CD4-positive, alpha-beta T cell treated with Interleukin-1 beta for 1 hour (primary cell): ENCODE measurements at places on chromosomes 5 and 9.
A peak's percentile ranks its signal among the peaks of the same experiment; 100 is the strongest.

DNA sequence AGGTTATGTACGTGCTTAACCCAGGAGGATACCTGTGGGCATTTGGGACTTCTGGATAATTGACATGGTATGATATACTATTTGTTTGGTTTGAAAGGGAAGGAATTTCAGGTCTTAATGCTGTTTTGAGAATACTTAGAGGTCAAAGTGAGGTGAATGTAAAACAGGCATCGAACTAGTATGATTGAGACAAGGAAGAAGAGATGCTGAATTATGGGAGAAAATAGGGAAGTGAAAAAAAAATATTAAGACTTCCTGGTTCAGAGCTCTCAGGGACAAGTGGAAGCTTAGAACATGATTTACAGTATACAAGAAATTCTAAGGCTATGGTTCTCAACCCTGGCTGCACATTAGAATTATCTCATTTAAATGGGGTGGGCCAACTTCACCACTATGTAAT lies 115.3 kb downstream of the CD180 start:
- no peak for DNase-seq

- no peak for DNase-seq
Observed at GRCh38 chr5:101663543-101663942, 632.5 kb downstream of the SLCO4C1 start.

- no peak for DNase-seq
Observed at GRCh38 chr9:104279535-104280177, 185.5 kb downstream of the SMC2 start.

DNA sequence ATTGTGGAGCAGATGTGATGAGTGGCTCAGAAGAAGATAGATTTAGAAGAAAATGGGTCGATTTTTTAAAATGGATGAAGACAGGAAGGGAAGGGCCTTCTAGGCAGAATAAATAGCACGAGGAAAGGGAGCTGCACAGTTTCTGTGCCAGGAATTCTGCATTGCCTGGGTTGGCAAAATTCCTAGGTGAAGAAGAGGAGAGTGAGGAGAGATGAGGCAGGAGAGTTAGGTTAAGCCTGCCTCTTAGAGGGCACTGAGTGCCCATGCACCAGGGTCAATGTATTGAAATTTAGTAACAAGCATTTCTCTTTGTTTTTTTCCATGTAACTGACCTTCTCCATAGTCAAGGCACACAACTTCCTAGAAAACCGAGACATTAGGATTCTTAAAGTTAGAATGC lies 159.5 kb downstream of the YTHDC2 start:
- DNase-seq = no peak

DNA sequence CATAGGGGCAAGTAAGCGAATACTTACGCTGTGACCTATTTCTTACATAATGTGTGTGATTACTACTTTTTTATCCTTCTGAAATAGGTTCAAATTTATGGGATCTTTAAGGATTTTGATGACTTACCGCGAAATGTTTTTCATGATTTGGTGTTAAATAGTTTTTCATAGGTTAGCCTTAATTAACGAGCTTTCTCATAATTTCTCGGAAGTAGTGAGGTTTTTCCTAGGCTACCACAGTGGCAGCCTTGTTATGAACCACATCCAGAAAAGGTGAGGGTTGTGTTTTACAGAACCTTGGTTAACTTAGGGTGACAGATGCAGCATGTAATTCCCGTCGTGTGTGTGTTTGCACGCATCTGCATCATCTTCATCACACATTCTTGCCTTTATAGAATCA lies 1.3 kb downstream of the SH3GL2 start:
- DNase-seq = no peak

DNA sequence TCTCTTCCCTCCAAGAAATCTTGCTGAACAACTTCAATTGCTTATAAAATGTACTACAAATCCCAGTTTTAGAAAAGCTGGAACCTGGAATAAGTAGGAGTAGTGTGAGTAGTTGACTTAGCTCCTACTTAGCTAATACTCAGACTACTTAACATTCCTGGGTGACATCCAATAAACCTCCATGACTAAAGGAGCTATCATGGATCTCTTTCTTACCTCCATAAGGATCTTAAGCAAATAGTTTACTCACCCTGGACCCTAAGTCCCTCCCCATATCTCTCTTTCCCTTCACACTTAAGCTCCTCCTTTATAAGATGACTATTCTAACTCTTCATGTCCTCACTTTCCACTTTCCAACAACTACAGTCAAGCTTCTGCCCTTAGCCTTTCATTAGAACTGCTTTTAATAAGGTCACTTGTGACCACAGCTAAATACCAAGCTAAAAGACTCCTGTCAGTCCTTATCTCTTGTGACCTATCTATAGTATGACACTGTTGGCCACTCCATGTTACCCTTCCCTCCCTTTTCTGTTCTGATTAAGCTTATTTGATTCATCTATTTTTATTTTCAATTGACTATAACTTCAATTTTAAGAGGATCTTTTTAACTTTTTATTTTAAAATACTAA lies 194.9 kb downstream of the RFX3 start:
- DNase-seq = no peak

DNA sequence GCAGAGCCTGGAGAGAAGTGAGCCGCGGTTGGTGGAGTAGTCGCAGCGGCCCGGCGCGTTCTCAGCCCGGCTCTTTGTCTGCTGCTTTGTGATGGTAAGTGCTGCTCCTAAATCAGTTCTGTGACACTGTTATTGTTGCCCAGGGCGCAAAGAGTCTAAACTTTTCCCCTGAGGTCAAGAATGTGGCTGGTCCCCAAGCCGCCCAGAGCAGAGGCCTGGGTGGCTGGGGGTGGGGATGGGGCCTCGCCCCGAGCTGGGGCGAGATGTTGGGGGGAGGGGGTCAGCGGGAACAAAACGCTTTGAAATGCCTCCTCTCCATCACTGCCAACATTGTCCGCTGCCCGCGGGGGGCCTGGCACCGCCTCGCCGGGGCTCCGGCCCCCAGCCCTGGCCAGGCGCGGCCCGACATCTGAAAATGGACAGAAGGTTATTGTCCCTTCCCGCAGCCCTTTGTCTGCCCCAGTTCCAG lies 11.7 kb upstream of the CERCAM start:
- no peak for DNase-seq

DNA sequence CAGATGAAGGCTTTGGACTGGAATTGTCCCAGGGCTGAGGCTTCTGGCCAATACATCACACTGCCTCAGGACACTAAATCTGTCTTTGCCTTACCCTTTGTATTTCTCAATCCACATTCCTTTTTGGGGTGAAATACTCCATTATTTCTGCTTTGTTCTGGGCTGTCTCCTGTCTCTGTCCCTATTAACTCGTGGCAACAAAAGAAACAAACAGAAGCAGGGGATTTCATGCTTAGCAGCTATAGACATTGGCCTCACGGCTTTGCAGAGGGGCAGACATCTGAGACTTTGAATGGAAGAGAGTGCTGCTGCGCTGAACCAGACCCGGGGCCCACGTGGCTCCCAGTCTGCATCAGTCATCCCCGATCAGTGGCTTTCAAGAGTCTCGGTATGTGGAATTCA lies 129.7 kb downstream of the ARL15 start:
- DNase-seq = no peak

DNA sequence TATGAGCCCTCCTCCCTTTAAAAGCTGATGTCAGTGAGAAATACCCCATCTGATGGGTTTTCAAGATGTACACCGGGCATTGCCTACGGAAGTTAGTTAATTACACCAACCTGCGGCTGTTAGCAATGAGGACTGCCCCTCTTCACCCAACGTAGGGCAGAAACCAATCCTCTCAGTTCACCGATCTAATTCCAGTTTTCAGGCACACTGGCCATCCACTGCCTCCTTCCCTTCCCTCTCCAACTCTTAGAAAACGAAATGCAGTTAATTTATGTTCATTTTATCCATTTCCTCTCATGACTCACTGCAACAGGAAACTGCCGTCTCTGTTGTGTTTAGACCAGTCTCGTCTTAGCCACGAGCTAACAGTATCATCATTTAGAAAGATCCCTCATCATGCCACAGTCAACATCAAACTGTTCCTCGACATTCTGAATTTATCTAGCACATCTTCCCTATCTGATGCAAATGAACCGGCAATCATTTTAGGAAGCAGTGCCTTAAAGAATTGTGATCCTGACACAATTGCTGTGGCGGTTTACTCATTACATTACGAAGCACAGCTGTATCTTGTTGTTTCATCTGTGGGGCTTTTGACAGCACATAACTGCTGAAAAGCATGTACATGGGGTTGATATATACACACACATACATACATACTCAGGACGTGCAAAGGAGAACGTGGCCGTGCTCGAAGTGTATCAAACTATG lies 168.6 kb downstream of the EFNA5 start:
- peak; percentile 24 for DNase-seq

- no peak for DNase-seq
Observed at GRCh38 chr5:73826301-73827105, 200.5 kb downstream of the ARHGEF28 start.

DNA sequence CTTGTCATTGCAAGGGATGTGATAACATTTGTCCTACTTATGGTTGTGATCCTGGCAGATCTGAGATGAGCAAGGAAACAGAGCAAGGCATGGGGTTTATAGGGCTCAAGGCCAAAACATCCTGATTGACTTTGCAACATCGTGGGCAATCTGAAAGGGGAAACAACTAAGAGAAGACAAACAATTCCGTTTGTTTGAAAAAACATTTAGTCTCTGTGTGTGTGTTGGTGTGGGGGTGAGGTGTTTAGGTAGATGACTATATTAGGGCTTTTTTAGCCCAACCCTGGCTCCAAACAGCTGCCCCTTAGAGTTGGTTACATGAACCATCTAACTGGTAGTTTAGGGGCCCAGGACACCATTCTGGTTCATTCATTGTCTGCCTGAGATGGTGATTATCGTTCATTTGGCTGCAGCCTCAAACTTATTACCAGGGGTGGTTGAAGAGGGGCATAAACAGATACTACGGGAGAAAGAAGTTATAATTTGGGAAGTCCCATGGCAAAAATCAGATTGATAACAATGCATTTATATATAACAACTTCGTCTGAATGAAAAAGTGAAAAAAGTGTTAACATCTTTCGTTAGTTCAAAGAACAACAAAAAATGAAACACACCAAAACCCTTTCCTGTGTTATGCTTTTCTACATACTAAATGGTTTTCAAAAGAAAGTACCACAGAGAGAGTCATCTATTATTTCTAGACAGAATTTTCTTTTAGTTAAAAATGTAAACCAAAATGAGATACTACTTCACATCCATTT lies 5.7 kb downstream of the FYB1 start:
- no peak for DNase-seq

- no peak for DNase-seq
Observed at GRCh38 chr5:179869101-179869500, 10.5 kb upstream of the MRNIP start.

GRCh38 chr9:35636135-35636876 lies 14.4 kb downstream of the SIT1 start:
- no peak for DNase-seq

DNA sequence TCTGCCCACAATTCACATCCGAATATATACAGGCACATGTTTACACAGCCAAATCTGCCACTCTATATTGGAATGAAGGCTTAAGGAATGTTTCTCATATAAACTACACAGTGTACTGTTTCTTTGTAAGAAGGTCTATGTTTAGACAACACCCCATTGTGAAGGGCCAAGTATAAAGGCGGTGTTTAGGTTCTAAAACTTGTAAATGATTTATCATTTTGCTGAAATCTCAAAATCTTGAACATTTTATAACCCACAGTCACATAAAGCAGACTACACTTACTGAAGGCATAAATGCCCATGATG lies 94.0 kb downstream of the ZNF608 start:
- no peak for DNase-seq

DNA sequence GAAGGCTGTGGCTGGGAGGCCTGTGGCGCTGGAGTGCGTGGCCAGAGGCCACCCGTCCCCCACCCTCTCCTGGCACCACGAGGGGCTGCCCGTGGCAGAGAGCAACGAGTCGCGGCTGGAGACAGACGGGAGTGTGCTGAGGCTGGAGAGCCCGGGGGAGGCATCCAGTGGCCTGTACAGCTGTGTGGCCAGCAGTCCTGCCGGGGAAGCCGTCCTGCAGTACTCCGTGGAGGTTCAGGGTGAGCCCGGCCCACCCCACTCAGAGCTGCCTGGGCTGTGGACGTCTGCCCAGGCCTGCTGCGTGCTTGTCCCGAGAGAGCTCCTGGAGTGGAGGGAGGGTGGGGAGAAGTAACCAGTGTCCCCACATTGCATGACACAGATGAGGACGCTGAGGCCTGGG lies 89.2 kb downstream of the HMCN2 start:
- DNase-seq = no peak

DNA sequence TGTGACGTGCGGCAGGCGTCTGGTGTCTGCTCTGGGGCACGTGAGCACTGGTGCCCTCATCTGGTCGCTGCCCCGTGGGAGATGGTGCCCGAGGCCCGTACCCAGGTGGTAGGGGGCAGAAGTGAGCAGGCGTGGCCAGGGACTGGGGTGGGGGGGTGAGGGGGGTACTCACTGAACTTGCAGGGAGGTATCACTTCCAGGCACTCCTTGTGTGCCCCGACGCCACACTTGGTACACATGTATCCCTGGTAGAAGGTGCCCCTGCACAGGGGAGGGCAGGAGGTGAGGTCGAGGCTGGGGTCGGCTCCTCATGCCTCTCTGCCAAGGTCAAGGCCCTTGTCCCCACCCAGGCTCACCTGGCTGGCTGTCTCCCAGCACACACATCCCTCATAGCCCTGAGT lies 45.2 kb upstream of the SARDH start:
- DNase-seq = no peak

DNA sequence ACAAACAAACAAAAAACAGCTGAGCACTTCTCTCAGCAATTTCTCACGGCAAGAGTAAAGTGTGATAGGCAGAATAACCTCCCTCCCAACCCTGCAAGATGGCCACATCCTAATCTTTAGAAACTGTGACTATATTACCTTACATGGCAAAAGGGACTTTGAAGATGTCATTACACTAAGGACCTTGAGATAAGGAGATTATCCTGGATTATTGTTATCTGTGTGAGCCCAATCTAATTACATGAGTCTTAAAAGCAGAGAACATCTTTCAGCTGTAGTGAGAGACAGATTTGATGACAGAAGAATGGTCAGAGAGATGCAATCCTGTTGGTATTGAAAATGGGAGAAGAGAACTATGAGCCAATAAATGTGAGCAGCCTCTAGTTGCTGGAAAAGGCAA lies 347.9 kb downstream of the CDH9 start:
- no peak for DNase-seq
